ENCODE measurements at places on chromosomes 16 and 17. TPM values are rescaled to one million over a fixed set of nuclear protein-coding genes. Genes with fewer than 3 reads are reported as not detected.

Gene ZNF205
- 12.3 TPM for total RNA-seq

Gene MGAT5B
- 1.4 TPM for total RNA-seq

Gene CCL7
- total RNA-seq = 1.6 TPM

Gene ODAD4
- total RNA-seq = 2.9 TPM

Gene STAT5A
- 55.6 TPM for total RNA-seq

Gene CCL13
- 28.8 TPM for total RNA-seq

GRCh38 chr16:27491894-27492587 is 57.7 kb downstream of the GTF3C1 start:
- no peak for DNase-seq

DNA sequence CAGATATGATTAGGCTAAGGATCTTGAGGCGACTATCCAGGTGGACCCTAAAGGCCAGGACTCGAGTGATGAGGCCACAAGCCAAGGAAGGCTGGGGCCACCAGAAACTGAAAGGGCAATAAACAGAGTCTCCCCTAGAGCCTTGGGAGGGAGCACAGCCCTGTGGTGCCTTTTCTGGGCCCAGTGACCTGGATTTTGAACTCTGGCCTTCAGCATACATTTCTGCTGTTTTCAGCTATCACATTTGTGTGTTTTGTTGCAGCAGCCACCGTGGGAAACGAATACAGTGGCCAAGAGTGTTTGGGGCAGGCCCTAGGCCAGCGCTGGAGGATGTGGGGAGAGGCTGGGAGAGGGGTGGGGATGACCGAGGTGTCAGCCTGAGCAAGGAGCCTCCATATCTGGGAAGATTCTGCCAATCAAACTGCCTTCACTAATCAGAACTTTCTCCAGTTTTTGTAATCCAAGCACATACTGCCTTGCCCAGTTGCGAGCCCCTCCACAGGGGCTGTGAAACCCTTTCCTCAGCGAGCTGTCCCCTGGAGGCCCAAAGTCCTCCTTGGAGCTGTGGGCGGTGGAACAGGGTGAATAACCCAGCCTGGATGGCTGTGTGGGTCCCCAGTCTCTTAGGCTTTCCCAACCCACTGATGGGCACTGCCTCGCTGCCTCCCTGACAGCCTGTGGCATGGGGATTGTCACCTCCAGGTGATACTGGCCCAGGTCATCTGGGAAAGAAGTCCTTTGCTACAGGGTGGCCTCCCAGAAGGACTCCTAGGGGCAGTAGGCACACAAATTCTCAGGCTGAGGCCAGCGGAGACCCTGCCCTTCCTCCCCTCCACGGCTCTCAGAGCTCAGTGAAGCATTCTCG is 16.8 kb downstream of the B9D1 start:
- DNase-seq = peak; percentile 48

GRCh38 chr17:14805348-14805747 is 459.8 kb downstream of the PMP22 start:
- no peak for DNase-seq

- peak; percentile 69 for DNase-seq
Measured at GRCh38 chr17:39951924-39952679, 10.7 kb upstream of the GSDMA start.

DNA sequence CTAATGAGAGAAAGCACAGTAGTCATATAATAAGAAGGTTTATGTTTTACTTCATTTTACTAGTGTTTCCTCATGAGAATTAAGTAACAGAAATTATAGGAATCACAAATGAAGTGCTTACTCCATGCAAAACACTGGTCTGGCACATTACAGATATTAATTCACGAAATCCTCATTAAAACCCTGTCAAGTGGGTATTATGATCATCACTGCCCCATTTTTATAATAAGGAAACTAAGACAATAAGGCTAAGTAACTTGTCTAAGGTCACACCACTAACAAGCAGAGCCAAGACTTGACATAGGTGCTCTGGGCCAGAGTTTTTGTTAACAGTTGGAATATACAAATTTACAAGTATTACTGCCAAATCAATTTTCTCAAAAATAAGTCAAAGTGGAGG is 83.0 kb downstream of the KANSL1 start:
- no peak for DNase-seq

DNA sequence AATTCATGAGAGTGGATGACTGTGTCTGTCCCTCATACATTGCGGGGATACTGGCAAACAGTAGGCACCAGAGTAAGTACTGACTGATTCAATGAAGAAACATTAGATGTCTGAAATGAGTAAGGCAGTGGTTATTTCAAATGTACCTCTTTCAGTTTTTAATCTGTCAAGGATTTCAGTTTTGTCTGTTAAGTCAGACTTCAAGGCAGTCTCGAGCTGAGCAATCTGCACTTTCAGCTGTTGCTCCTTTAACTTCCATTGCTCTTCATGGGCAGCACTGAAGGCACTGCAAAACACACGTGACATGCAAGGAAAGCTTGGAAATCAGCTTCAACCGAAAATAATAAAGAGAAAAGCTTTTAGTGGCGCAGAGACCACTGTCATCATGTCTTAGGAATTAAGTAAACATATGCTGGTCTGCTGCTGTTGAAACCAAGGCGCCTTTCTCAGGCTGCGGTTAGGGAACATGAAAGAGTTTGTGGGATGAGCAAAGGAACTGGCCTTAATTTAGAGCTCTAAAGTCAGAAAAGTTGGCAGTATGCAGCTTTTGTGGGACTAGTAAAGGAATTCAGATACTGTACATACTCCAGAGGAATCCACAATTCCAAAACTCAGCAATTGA is 38.8 kb downstream of the RPGRIP1L start:
- DNase-seq = no peak

GRCh38 chr17:38893607-38894006 is 23.7 kb downstream of the LASP1 start:
- DNase-seq = no peak

- no peak for DNase-seq
Measured at GRCh38 chr16:2748757-2749455, 3.5 kb upstream of the SRRM2 start.

Data from sciatic nerve (tissue), 2 donors.